ENCODE measurements at places on chromosomes 3 and 15.

DNA sequence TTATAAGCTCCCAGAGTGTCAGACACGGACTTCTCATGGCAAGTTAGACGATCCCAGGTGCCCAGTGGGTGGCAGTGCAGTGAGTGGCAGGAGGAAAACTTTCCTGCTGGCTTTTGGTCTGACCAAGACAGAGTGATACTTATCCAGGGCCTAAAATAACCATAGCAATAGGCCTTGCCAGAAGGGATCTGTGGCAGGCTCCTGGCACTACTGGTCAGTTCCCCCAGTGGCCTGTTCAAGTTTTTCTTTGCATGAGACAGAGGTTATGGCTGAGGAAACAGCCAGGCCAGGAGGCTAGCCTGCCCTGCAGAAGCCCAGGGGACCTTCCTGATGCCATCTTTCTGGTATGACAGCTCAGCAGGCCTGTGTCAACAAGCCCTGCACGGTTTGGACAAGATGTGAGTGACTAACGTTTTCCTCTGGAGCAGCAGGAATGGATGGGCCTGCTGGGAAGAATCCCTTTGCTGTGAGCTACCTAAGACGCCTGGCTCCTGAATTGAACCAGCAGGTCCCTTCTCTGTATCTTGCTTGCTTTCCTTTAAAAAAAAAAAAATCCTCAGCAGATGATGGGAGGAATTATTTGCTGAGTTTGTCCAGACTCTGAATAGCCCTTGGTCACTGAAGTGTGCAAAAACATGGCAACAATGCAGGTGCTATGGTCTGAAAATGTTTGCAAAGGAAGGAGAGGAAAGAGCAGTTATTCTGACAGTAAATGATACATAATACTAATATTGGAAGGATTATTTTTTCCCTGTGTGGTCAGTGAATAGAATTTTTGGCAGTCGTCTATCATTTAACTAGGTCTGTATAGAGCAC, 18.0 kb downstream of the SCG5 start:
- no peak for DNase-seq

DNA sequence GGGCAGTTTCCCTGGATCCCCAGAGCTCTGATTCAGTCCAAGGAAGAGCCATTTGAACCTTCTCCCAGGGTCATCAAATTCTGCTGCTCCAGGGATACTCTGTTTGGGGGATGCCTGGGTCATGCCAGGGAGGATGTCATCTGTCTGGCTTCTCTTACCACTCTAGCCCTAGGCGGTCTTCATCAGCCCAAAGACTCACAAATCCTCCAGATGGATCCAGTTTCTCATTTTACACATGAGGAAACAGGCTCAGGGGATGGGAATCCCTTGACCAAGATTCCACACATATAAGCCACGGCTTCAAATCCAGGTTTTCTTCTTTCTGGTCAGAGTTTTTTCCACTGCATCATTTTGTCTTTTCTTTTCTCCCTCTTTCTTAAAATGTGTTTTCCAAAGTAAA, 36.7 kb downstream of the SLC28A1 start:
- no peak for DNase-seq

DNA sequence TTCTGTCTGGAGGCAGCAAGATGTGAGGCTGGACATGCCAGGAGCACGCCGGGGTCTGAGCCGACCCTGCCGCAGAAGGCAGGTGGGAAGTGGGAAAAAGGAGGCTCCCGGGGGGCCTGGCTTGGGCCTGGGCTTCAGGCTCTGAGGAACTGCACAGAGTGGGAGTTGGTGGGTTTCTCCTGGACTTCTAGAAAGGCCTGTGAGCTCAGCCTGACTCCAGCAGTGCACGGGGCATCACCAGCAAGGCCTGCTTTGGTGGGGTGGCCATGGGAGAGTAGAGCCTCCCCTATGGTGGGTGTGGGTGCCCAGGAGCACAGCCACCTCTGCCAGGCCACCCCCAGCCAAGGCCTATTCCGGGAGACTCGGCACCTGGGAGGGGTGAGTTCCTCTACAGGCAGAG, 18.1 kb upstream of the SLC41A3 start:
- DNase-seq: no peak

- no peak for DNase-seq
These were observed 6.6 kb downstream of the ZBED2 start for GRCh38 chr3:111588527-111588926.

- no peak for DNase-seq
These were observed 34.9 kb upstream of the ARL8B start for GRCh38 chr3:5087209-5087608.

DNA sequence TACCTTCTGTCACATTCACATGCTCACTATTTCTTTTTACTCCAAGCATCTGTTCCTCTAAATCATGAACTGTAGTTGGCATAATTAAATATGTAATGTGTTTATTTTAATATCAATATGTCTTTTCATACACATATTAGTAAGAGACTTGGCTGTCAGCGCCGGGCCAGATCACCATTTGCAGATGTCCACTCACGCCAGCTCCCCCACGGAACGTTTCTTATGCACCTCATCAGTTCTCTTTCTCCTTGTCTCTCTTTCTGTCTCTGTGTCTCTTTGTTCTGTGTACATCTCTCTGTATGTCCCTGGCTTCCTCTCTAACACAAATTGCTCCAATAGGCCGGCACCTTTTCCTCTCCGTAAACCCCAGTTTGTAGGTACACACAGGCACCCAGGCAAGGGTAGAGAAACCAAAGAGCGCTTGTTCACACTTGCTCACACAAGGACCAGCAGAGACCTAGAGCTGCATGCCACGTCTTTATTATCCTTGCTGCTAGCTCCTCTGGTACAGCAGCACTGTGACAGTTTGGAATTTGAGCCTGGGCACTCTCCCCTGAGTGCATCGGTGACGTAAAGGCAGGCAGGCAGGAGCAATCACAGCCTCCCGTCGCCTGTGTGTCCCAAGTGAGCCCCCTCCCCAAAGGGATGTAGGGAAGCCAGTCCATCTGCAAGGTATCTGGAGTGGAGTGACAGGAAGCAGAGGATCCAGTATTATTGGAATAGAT, 40.4 kb downstream of the CACNA1D start:
- no peak for DNase-seq

GRCh38 chr15:35784745-35785144, 238.8 kb upstream of the DPH6 start:
- DNase-seq: peak; percentile 11

Data from H7 (cell line).